ENCODE measurements at places on chromosomes 2 and 18.

GRCh38 chr2:234334756-234335155, 162.1 kb downstream of the ARL4C start:
- no peak for DNase-seq

GRCh38 chr2:159539701-159540100, 76.6 kb downstream of the BAZ2B start:
- no peak for DNase-seq

- no peak for DNase-seq
Measured at GRCh38 chr18:13316063-13316462, 97.5 kb downstream of the LDLRAD4 start.

DNA sequence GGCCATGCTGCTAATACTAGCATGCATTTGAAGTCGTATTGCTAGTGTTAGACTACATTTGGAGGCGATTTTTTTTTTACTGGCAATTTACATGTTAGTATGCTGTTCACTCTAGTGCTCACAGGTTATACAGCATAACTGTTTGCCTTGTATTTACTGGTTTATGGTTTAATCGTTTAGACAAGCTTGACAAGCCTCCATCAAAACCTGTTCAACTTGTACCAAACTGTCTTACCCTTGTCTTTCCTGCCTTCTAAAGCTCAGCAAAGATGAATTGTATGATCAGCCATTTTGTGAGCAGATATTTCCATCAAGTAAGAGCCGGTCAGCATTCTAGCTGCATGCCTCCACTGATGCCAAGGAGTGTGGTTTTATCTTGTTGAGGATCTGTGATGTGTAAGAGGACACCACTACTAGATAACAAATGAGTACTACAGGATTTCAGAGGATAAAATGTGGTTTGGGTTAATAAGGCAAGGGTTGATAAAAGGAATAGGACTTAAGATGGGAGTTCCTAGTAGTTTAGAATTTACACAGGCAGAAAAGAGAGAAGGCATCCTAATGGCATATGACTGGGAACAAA, 68.4 kb upstream of the ITM2C start:
- DNase-seq = no peak

DNA sequence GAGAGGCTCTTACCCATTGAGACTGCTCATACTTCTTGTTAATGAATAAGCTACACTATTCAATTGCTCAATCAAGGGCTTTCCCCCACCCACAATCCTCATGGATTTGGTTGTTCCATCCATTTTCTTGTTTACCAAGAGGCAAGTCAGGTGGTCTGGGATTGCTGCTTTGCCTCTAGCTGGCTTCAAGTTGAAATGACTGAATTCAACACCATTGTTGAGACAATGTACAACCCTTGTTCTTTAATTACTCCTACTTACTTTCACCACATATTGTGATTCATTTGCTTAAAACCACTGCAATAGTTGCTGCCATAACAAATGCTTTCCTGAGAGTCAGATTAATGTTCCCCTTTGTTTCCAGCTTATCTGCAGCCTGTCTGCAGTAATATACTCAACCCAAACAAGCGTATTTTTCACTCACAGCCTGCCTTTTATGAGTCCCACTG, 532.2 kb downstream of the RIT2 start:
- DNase-seq = no peak

GRCh38 chr2:232455426-232456255, at the start of gene ALPI:
TSS of gene ALPI (plus strand) at chr2:232456153. CDS start at chr2:232456200, 47 bp downstream.
- no peak for DNase-seq

DNA sequence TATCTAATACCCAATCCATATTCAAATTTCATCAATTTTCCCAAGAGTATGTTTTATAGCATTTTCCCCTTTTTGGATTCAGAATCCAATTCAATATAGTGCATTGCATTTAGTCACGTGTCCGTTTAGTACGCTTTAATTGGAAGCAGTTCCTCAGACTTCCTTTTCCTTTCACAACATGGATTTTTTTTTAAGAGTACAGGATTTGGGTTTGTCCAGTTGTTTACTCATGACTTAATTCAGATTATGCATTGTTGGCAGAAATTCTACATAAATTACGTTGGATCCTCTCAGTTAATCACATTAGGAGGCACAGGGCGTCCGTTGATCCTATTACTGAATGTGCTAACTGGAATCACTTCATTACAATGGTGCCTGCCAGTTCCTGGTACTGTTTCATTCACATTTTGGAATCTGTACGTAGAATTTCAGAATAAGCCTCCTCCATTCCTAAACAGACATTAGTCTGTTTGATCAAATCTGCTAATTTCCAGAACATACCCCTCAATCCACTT, 70.0 kb upstream of the ATIC start:
- no peak for DNase-seq

GRCh38 chr2:127645395-127646291, at the start of gene GPR17:
TSS of gene GPR17 (plus strand) at chr2:127646153. CDS start at chr2:127650736, 4,583 bp downstream.
- no peak for DNase-seq

DNA sequence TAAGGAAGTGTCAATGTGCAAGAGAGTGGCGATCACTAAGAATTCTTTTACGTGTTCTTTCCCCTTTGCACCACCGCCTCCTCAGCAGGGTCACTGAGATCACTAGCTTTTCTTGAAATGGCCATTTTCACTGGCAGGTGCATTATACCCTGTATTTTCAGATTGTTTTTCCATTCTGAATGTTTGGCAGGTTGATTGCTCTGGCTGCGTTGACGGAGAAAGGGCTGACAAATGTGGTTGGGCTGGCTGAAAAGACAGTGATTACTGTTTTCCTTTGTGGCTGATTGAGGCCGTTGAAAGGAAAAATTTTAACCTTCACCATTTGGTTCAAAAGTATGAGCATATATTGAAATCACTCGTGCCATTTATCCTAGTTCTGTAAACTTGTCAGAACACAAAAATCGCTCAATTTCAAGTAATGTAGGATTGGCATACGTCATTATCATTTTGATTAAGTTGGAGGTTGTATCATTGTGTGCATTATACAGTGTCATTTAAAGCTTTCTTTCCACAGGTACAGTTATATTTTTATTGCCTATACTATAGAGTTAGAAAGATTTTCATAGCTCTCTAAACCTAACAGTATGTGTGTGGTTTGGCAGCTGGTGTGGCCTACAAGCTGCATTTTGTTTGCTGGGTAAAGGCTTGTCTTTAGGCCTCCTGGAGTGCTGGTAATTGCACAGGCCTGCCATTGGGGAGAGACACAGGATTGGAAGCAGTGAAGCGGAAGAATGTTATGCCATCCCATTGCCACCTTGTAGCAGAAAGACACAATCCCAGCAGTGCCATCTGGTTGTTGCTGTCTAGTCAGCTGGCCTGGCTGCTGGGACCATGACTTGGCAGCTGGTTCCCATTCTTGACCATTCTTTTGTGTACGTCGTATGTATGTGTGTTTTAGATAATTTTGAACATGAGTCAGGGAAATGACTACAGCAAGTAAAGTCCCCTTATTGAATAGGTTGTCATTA, 36.7 kb downstream of the DYNC1I2 start:
- no peak for DNase-seq

GRCh38 chr18:12656938-12657683, 796 bp downstream of the SPIRE1 start:
- DNase-seq = peak; percentile 88

- DNase-seq = no peak
Measured at GRCh38 chr2:29995241-29995640, 73.9 kb upstream of the ALK start.

- no peak for DNase-seq
Measured at GRCh38 chr18:53755914-53756609, 468.4 kb downstream of the MBD2 start.

DNA sequence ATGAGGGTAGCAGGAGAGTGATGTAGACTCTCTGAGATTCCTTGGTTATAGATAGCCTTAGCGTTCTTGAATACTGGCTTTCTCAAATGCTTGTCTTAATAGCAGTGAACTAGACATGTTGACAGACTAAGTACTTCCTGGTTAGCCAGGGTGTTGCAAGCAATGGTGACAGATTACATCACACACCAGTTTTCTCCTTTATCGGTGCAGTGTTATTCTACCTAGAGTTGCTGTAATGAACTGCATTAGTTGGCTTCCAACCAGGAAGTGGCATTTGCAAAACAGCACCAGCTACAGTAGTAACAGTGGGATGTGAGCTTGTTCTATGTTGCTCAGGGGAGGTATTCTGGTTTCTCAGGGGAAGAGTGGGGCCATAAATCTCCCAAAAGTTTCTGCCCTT, 582.2 kb upstream of the DDX18 start:
- DNase-seq = peak; percentile 48

GRCh38 chr2:208657468-208657867, 250.9 kb downstream of the PTH2R start:
- no peak for DNase-seq

DNA sequence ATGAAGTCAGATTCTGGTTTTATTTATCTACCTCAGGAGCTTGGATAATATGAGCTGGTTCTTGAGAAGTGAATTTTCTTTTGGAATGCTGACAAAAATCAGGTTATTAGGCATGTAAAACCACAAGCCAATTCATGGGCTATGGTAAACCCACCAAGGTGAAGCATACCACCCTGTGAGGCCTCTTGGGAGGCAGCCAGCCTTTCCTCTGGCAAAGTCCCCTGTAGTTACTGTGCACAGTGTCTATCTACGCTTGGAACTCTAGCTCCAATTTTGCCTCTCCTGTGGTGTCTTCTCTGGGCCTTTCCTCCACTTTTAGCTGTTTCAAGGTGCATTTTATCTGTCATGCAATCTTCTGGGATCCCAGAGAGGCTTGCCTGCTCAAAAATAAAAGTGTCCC, 242.7 kb upstream of the ZSWIM2 start:
- DNase-seq = no peak

GRCh38 chr2:241033336-241033987, 35.0 kb downstream of the SNED1 start:
- DNase-seq = no peak

DNA sequence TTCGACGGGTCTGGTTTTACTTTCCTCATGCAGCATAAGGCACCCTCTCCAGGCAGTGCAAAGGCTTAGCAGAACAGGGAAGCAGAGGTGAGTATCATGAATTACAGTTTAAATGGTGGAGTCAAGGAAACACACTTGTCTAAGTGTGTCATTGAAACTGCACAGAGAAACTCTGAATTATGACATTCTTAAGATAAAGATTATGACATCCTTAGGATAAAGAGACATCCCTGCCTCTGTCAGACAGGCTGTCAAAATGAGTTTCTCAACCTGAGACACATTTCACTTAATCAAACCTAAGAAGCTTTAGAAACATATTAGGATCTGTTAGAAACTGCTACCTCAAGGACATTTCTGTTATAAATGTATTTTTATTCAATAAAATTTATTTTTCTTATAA, 113.2 kb downstream of the DHRS9 start:
- no peak for DNase-seq

DNA sequence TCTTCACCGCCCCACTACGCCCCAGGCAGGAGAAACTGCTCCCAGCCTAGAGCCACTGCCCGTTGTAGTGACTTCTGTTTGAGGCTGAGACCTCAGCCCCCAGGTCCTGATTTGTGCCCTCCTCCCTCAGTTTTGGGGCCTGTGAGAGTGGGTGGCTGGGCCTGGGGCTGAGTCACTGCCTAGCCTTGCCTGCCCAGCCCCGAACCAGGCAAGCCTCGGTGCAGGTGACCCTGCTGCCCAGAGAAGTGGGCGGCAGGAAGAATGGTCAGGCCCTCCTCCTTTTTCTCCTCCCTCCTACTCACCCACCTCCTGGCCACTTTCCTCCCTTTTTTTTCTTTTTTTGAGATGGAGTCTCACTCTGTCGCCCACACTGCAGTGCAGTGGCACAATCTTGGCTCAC, 66.6 kb downstream of the ZFP36L2 start:
- DNase-seq = no peak

GRCh38 chr2:88010136-88010535, 6.2 kb downstream of the RNU2-63P start:
- DNase-seq = no peak

DNA sequence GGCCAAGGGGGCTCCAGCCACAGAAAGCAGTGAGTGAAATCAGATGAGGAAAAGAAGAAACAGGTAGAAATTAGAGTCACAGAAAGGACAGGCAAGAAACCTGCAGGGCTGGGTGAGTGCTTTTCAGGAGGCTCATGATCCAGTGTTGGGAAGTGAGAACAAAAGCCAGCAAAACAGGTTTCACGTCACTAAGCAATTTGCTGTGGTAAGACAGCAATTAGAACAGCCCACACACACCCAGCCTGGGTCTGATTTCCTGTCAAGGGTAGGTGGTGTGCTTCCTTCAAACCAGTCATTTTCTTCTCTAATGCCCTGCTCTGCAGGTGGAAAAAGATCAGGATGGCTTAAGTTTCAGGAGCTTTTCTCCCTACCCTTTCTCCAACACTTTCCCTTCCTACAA, 52.9 kb upstream of the XDH start:
- no peak for DNase-seq

DNA sequence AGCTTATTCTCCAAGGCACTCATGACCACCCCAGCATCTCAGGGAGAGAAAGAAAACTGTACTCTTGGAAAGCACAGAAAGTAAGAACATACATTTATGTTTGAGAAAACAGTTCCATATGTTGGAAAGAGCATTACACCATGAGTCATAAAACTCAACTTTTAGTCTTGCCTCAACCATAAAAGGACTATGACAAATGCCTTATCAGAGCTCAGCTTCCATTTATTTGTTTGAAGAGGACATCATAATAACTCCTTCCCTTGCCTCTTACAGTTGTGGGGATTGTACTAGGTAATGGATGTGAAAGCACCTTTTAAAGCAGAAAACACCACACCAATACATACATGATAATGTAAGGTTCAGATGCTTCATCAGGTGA, 370.8 kb downstream of the LNPK start:
- DNase-seq = no peak

All from lower leg skin (tissue), 4 donors.